T-helper 1 cell (primary cell): ENCODE measurements at places on chromosomes 4 and X.

- DNase-seq = no peak
Observed at GRCh38 chr4:83268491-83268890, 16.1 kb downstream of the COQ2 start.

- DNase-seq = no peak
Observed at GRCh38 chr4:148842843-148843242, 400.6 kb upstream of the NR3C2 start.

- DNase-seq = peak; percentile 15
Observed at GRCh38 chr4:11471618-11472017, 42.9 kb upstream of the HS3ST1 start.

DNA sequence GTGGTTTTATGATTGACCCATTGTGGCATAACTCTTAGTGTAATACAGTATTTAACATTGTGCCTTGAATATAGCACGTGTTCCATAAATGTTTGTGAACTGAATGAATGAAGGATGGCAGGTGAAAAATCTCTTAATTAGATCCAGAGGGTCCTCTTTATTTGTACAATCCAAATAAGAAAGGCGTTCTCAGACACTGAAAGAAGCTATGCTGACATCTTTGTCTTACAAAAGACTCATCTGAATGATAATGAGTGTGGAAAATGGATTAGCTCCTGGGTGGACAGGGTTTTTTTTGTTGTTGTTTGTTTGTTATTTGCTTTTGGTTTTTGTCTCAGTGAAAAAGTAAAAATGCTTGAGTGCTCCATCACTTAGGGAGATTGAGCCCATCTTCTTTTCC lies 62.7 kb downstream of the NEUROG2 start:
- no peak for DNase-seq

DNA sequence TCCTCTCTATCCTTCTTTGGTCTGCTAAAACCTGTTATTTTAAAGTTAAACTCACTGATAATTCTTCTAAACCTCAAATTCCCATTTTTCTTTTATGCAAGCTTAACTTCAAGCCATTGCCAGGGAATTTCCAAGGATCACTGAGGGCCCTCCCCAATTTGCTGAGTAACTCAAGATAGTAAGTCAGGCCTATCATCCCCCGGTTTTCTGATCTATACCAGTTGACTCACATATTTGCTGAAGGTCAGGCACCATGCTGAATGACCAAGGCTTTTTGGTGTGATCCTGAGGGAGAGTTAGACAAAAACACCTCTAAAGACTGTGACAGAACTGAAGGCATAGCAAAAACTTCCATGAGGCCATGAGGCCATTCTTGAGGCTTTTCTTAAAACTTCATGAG lies 1301.9 kb downstream of the PCDH7 start:
- no peak for DNase-seq
